Activated CD8-positive, alpha-beta memory T cell treated with anti-CD3 and anti-CD28 coated beads for 36 hours (primary cell): ENCODE measurements at places on chromosomes 3 and 15. TPM values are rescaled to one million over a fixed set of nuclear protein-coding genes. Genes with fewer than 3 reads are reported as not detected.

CPN2 gene
- total RNA-seq = not detected

STRA6 gene
- not detected for total RNA-seq

CNTN4 gene
- not detected for total RNA-seq

PLA2G4D gene
- total RNA-seq = not detected

GABRA5 gene
- total RNA-seq = not detected

ZNF80 gene
- 1.6 TPM for total RNA-seq

INO80 gene
- total RNA-seq = 29.2 TPM

PRR23A gene
- total RNA-seq = not detected

TMC3 gene
- total RNA-seq = not detected

ATOSA gene
- 10.9 TPM for total RNA-seq

SLC25A20 gene
- total RNA-seq = 24.1 TPM

HRH1 gene
- 0.46 TPM for total RNA-seq

SPESP1 gene
- 0.90 TPM for total RNA-seq

IVD gene
- 72.3 TPM for total RNA-seq

EIF5A2 gene
- total RNA-seq = 12.2 TPM

GOLGA6B gene
- not detected for total RNA-seq

GOLGA8A gene
- 146 TPM for total RNA-seq
